ENCODE measurements at places on chromosomes 16 and 17. TPM values are rescaled to one million over a fixed set of nuclear protein-coding genes. Genes with fewer than 3 reads are reported as not detected.

- DNase-seq: no peak
These were observed 142.6 kb downstream of the UTP18 start for GRCh38 chr17:51402899-51403298.

DNA sequence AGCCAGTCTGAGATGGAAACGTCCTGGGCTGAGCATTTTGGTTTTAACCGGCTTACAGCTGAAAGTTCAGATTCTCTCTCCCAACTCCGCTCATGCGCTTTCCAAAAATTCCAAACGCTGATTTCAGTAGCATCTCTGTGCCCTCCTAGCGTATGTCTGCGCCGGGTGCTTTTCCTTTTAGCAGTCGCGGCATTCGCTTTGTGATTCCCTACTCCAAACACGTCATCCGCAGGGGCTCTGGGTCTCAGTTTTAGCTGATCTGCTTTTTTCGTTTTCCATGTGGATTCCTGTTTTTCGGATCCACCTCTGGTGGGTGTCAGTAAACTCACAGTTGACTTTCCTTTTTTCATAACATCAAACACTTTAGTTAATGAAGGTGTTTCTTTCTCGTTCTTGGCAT lies 22.1 kb upstream of the TVP23A start:
- DNase-seq: no peak

DNA sequence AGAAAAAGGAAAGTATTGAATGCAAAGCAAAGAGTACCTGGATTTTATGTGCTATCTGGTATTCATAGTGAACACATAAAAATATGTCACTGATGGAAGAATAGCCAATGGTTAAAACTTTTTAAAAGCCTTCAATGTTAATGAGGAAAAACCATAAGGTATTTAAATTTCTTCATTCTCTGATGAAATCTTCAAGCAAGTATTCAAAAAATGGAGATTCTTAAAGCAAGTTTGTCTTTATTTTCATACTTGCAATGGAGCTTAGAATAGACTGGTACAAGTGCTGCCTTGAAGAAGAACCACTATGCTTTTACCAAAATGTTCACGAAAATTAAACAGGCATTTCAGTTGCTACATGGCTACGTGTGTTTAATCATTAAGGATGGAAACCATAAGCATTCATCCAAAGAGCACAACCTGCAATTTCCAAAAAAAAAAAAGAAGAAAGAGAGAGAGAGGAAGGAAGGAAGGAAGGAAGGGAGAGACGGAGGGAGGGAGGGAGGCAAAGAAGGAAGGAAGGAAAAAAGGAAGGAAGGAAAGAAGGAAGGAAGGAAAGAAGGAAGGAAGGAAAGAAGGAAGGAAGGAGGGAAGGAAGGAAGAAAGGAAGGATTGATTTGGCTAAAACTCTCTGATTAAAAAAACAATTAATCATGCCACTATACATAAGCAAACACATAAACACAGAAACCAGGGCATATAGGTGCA lies 17.6 kb downstream of the HS3ST3A1 start:
- DNase-seq: no peak

DNA sequence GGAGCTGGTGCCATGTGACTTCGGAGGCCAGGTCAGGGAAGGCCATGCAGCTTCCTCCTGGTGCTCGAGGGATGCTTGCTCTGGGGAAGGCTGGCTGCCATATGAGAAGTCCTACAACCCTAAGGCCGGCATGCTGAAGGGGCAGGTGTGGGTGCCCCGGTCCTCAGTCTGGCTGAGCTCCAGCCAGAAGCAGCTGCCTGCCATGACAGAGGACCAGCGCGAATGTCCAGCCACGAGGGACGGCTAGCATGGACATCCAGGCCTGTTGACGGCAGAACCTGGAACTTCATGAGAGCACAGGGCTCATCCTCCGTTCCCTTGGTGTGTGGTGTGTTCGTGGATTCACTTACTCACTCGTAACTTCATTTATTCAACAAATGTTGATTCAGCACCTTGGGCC lies 140.6 kb downstream of the IRF8 start:
- DNase-seq: no peak

GRCh38 chr16:4958510-4959438 lies 644 bp downstream of the SEC14L5 start:
- no peak for DNase-seq

- no peak for DNase-seq
These were observed 2.1 kb upstream of the ZNF469 start for GRCh38 chr16:88380619-88381018.

GRCh38 chr17:29178750-29179231 lies 1.4 kb downstream of the MYO18A start:
- no peak for DNase-seq

DNA sequence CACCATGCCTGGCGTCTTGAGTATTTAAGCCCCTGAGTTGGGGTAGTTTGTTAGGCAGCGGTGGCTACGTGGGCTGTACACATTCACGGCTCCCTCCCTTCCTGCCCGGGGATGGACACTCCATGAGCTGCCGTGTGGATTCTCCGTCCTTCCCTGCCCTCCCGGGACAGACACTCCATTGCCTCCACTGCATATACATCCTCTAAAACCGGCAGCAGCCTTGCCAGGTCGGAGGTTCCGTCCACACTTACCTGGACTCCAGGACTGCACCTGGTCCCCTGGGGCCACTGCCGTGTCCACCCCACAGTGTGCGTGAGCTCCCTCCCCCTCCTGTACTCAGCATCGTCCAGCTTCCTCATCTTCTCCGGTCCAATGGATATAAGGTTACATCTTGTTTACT lies 3.5 kb upstream of the SPATA2L start:
- DNase-seq: no peak

GRCh38 chr16:74455619-74456289 lies 34.5 kb upstream of the CLEC18B start:
- DNase-seq: no peak

DNA sequence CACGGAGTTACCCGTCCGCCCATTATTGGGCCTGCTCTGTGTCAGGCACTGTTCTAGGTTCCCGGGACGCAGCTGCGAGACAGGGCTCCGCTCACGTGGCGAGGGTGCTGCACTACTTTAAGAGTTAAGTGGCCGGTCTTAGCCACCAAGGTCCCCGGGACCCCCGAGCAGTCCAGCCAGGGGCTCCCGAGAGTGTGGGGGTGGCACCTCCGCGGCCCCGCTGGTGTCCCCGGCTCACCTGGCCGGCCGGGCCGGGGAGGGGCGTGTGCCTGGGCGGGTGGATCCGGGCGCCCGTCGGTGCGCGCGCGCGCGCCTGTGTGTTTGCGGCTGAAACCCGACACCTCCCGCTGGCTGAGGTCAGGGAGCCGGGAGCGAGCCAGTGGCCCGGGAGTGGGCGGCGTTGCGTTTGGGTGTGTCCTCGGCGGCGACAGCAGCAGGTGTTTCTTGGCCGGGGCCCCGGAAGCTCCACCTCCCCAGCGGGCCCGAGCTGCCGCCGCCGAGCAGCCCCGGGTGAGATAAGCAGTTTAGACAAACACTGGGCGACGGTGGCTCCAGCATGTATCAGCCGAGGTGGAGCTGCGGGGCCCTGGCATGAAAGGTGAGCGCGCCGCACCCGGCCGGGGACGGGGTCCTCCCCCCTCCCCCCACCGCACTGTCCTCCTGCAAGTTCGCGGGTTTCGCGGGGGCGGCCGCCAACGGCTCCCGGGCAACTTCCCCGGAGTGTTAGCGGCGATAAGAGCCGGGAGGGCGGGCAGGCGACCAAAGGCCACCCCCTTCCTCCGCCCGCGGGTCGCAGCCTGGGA lies at the start of gene GSE1:
GSE1 (plus strand) TSS at position 522 of the 803 bp plus-strand sequence; CDS start at position 592, 70 bp downstream.
- peak; percentile 94 for DNase-seq

DNA sequence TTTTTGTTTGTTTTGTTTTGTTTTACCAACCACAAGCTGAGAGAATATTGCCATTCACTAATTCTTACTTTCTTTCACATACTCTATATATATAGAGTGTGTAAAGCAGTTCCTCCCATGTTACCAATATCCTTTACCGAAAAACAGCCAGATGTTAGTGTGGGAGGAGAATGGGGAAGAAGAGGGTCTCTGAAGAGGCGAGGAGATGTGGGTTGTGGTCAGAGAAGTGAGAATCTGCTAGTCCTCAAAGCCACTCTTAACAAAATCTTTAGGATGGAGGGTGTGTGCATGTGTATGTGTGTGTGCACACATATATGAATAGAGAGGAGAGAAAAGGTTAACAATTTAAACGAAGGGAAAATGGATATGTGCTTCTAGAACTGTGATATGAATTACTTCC lies 80.6 kb downstream of the TUBD1 start:
- no peak for DNase-seq

DNA sequence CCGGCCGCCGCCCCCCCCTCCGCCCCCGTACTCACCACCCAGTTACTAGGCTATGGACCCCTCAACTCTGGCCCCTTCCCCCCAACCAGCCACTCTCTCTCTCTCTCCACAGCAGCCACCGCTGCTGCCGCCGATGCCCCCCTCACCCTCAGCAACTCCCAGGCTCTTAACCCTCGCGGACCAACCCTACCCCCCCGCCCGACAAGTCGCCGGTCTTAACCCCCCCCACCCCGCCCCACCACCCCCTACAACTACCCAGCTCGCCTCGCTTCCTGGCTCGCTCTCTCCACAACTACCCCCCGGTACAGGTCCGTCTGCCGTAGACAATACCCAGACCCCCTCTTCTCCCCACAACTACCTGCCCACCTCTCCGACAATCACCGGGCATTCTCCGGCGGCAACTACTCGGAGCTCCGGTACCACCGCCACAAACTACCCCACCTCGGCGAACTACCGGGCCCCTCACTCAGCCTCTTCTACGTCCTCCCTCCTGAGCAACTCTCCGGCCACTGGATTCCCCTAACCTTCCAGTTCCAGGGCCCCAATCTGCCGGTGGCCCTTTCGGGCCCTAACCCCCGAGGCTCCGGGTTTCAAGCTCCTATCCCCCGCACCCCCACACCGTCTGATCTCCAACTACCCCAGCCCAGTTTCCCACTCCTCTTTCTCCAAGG lies 702 bp downstream of the PHF23 start:
- no peak for DNase-seq

DNA sequence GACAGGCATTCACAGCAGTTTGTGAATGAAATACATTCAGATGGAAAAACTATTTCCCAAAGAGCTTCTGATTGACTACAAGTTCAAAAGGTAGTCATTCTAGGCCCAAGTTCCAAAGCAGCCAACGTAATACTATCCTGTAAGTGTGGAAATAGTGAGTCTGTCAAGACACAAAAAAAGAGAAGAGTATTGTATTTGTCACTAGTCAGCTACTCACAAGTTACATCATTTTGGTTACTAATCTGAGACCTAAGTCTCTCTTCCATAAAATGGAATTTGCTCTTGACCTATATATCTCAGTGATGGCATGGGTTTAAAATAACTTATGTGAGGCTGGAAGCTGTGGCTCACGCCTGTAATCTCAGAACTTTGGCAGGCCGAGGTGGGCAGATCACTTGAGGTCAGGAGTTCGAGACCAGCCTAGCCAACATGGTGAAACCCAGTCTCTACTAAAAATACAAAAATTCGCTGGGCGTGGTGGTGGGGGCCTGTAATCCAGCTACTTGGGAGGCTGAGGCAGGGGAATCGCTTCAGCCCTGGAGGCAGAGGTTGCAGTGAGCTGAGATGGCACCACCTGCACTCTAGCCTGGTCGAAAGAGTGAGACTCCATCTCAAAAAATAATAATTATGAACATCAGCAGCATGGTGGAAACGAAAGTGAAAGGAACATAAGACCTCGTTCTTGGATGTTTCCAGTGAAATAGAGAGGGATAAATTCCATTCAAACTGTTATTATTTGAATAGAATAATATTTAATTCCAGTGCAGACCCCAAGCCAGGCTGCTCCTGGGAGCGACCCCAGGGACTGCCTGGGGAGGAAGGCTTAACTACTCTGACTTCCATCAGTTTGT lies 2.9 kb downstream of the CMC2 start:
- no peak for DNase-seq

DNA sequence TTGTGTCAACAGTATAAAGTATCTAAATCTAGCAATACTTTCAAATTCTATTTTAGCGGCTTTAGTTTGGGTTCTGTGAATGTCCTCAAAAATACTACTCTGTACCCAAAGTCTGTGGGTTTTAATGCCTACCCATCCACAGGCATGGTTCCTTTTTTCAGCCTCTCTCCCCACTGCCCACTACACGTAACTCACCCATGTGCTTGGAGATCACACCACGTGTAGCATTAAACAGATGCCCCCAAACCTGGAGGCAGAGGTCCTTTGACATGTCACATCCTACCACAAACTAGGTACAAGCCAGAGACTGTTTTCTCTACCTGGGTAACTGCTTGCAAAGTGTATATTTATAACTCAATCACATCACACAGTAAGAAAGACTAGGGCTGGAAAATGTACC lies 5.4 kb downstream of the DYNC1LI2 start:
- DNase-seq: no peak

DNA sequence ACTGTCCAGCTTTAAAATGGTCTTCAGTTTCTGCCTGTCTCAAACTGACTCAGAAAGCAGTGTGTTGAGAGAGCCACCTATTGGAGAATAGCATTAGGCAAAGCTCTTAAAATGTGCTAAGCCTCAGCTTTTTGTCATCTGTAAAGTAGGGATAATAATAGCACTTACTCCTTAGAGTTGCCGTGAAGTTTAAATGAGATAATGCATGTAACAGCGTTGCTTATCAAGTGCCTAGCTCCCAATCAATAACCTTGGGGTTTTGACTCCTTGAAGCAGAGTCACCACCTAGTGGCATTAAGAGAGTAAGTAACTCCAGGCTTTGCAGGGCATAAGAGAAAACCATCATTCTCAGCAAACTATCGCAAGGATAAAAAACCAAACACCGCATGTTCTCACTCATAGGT lies 163.3 kb downstream of the HS3ST2 start:
- no peak for DNase-seq

DNA sequence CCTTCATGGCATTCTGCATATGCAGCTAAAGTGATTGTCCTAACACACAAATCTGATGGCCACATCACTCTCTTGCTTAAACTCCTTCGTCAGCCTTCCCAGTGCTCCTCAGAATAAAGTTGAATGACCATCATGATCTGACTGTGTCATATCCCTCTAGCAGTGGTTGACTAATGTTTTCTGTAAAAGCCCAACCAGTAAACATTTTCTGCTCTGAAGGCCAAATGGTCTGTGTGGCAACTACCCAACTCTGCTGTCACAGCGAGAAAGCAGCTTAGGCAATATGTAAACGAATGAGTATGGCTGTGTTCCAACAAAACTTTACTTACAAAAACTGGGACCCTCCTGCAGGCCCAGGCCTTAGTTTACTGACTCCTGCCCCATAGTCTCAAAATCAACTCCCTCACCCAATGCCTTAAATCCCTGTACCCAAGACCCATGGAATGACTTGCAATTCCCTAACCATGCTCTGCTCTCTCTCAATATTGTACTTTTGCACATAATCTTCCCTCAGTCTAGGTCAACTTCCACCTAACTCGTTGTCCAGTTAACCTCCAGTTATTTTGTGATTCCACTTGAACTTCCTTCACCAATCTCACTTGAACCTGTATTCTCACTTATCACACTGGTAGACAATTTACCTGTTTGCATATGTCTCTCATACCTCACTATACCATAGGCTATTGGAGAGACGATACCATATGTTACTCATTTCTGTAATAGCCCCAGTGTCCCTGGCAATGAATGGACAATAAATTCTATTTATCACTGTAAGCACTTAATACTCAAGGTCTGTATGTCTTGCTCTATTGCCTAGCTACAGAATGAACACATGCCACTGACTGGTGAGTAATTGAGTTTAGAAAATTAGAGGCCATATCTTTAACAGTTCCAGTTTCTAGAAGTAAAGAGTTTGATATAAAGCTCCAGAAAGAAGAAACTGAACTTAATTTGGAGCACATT lies 29.1 kb downstream of the TMEM100 start:
- DNase-seq: peak; percentile 52

- no peak for DNase-seq
These were observed 837 bp upstream of the PRDM7 start for GRCh38 chr16:90077757-90078578.

WDR45B gene
- total RNA-seq: 96.0 TPM

SOX15 gene
- total RNA-seq: 8.0 TPM

CCL16 gene
- total RNA-seq: 1.6 TPM

VKORC1 gene
- total RNA-seq: 42.1 TPM

CES5A gene
- 0.39 TPM for total RNA-seq

FLCN gene
- 59.8 TPM for total RNA-seq

ATAD5 gene
- total RNA-seq: 3.0 TPM
